Prostate gland (tissue), 2 donors: ENCODE measurements at places on chromosomes 13 and 19. TPM values are rescaled to one million over a fixed set of nuclear protein-coding genes. Genes with fewer than 3 reads are reported as not detected.

DNA sequence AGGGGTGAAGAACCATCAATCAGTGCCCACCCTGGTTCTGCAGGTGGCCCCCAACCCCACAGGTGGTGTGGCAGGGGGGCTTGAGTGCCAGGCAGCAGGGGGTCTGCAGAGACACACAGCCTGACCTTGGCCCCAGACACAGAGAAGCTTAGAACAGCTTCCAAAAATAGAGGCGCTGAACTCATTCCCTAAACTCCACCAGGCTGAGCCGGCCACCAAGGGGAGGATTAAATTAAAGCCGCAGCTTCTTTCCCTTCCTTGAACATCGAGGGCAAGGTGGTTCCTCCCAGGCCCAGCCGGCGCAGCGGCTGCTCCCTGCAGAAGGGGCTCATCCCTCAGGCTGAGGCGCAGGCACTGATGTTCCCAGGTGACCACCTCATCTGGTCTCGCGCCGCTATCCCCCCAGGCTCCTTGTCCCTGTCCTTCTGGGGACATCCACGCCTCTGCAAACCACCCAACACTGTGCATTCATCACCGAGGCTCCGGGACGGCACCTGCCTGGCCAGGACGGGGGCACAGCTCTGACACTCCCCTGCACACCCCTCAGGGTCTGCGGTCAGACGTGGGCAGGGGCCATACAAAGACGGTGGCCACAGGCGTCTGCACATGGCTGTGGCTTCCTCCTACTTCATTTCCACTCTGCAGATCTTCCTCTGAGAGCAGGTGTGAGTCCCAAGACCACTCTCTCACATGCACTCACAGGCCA lies 30.9 kb downstream of the LAMP1 start:
- H3K4me3 ChIP-seq, result no peak overlapping the region
- H3K27ac ChIP-seq, result no peak overlapping the region
- no peaks in the 10 kb centered on the region for H3K27me3 ChIP-seq
- no peak for DNase-seq

DNA sequence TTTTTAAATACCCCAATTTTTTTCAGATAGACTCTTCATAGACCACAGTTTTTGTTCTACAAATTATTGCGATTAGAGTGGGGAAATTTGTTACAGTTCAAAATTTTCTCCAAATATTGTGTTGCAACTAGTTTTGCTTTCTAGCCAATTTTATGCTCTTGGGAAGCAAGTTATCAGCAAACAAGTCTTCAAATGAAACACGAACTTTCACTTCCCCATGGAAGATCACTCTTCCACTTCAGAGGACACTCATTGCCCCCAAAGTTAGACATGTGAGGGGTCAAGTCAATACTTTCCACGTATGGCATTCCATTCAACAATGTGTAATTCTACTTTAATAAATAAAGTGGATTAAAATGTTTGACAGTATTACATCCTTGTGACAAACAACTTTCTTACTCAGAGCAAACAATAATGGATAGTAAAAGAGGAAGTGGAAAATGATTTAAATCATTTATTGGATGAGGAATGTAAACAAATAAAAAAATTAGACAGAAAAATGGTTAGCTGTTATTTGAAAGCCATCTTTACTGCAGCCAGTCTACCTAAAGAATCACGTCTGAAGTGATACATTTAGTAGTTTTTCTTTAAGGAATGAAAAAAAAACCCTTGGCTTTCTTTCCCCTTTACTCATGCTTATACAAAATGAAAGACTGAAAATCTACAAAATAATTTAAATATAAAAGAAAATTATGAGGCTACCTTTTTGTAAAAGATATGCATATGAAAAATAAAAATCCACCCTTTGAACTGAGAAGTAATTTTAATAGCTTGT lies 41.2 kb upstream of the TNFSF11 start:
- no peaks in the 10 kb centered on the region for H3K27me3 ChIP-seq
- no peaks in the 10 kb centered on the region for H3K4me1 ChIP-seq
- H3K27ac ChIP-seq, result no peak overlapping the region
- H3K36me3 ChIP-seq, result no peaks in the 10 kb centered on the region

The CNMD gene
- total RNA-seq, result 5.6 TPM

GRCh38 chr19:28332351-28332750 lies 880.6 kb downstream of the UQCRFS1 start:
- no peaks in the 10 kb centered on the region for H3K36me3 ChIP-seq
- no peak overlapping the region for H3K4me3 ChIP-seq
- DNase-seq, result no peak
- H3K27me3 ChIP-seq, result peaks cover under 1% of the 10 kb centered on the region
- no peaks in the 10 kb centered on the region for H3K4me1 ChIP-seq

GRCh38 chr19:28023064-28023463 lies 1189.9 kb downstream of the UQCRFS1 start:
- H3K36me3 ChIP-seq, result no peaks in the 10 kb centered on the region
- H3K4me1 ChIP-seq, result no peaks in the 10 kb centered on the region
- H3K4me3 ChIP-seq, result no peak overlapping the region

DNA sequence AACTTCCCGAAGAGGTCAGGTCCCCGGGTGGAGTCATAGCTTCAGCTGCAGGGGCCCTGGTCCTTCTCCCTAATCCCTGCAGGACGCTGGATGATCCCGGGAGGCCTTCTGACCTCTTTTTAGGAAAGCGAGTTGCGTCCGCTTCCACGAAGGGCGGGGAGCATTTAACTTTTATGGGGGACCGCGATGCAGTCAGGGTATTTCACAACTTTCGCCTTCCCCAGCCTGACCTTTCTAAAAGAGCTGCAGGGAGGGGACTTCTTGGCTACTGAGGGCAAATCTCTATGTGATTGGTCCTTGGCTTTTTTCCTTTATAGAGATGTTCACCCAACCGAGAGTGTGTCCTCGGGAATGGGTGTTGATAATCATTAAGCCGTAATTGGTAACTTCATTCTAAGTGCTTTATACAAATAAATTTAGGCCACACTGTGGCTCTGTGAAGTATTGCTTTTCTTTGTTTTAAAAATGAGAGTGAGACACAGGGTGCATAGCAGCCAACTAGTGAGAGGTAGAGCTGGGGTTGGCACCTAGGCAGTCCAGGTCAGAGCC lies 778 bp downstream of the ZNF230 start:
- H3K36me3 ChIP-seq, result no peaks in the 10 kb centered on the region
- peak overlapping the region; percentile 67 for H3K27ac ChIP-seq
- H3K27me3 ChIP-seq, result no peaks in the 10 kb centered on the region
- H3K4me3 ChIP-seq, result peak overlapping the region; percentile 64

The R3HDM4 gene
- total RNA-seq, result 58.7 TPM
